ENCODE measurements at places on chromosomes 1 and 21. TPM values are rescaled to one million over a fixed set of nuclear protein-coding genes. Genes with fewer than 3 reads are reported as not detected.
A peak's percentile ranks its signal among the peaks of the same experiment; 100 is the strongest.

Gene ASCL5
- 0.29 TPM for total RNA-seq

Gene EFNA1
- 178 TPM for total RNA-seq

Gene OR2L8
- total RNA-seq, result not detected

Gene KCNK2
- total RNA-seq, result 0.26 TPM

Gene TRIM63
- total RNA-seq, result 0.46 TPM

Gene FAM72D
- total RNA-seq, result 0.43 TPM

GRCh38 chr1:109687641-109688499 is at the start of gene GSTM1:
Gene GSTM1 (plus strand): TSS chr1:109687817. CDS start chr1:109687874, 57 bp downstream.
- DNase-seq, result no peak

DNA sequence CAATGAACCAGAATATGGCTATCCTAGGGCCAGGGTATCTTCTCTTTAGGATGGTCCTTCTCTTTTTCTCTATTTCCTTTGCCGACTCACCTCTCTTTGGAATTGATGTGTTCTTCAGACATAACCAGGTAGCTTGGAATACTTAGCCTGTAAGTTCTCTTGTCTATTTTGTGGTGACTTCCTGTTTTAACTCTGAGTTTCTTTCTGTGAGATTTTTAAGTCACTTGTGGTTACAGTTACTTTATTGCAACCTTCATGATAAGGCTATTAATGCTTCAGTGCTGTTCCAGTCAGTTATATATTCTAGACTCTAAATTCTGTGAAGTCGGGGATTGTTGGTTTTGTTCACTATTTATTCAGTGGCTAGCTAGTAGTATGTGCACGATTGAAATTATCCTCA is 46.2 kb downstream of the DISP1 start:
- no peak for DNase-seq

DNA sequence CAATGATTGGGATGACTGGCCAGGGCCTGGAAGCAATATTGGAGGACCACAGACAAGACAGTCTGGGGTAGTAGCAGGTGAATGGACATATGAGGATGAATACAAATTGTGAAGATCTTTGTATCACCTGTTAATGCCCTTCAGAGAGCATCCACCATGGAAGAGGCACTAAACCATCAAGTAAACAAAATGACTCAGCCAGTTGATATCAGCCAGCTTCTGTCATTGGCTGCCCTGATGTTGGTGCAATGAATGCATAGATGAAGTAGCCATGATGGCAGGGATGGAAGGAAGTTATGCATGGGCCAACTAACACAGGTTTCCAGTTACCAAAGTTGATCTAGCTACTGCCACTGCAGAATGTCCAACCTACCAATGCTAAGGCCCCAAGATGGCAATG is 16.1 kb upstream of the ERI3 start:
- no peak for DNase-seq

DNA sequence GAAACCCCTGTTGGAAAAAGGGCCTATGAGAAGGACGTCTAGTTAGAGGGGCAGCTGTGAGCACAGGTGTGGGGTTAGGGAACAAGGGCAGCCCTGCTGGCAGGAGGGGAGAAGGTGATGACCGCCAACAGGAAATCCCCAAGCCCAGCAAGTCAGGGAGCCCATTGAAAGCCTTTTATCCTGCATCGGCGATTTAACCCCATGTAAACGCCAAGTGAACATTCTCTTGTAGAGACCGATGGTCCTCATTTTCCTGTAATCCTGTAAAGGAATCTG is 1.1 kb upstream of the BSND start:
- DNase-seq, result no peak

DNA sequence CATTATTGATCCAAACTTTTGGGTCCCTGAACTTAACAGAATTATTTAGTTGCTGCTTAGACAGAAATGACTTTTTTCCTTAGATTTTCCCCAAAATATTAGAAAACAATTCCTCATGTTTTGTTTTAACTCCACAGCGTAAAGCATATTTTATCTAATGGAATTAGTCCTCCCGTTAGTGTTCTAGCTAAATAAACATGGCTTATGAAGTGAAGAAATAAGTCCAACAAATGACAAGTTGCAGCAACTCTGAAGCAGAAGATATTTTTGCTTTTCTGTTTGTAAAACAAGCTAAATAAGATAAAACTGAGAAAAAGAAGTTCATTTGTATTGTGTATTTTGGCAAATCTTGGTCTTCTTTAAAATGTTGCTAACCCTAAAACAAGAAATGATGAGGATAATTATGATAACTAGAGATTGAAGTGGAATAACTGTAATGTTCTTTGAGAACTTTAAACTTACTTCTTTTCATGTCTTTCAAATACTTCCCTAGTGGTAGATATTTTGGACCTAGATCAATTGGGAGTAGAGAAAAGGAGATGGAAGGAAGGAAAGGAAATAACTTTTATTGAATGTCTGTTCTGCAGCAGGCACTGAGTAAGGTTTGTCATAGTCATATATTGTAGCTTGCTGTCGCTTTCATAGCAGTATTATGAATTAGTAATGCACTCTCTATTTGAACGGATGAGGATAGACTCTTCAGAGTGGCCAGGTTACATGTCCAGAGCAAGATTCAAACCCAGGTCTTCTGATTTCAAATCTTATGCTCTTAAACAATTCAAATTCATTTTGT is 12.5 kb downstream of the NFIA start:
- no peak for DNase-seq

DNA sequence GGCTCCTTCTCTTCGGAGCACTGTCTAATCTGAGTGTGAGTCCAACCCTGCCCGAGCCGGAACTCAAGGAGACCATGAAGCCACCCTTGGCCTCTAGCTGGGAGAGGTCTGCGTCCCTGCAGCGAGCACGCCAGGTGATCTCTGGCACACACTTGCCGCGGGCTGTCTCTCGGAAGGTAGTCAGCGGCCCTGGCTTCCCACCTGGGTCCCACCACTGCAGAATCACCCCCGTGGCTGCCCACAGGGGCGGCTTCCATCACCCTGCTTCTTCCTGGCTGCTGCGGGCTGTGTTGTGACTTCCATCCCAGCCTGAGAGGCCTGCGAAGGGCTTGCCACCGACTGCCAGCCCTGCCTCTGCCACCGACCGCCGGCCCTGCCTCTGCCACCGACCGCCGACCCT is 17.0 kb downstream of the FAAP20 start:
- no peak for DNase-seq

GRCh38 chr1:172373864-172374263 is 46.6 kb upstream of the C1orf105 start:
- no peak for DNase-seq

DNA sequence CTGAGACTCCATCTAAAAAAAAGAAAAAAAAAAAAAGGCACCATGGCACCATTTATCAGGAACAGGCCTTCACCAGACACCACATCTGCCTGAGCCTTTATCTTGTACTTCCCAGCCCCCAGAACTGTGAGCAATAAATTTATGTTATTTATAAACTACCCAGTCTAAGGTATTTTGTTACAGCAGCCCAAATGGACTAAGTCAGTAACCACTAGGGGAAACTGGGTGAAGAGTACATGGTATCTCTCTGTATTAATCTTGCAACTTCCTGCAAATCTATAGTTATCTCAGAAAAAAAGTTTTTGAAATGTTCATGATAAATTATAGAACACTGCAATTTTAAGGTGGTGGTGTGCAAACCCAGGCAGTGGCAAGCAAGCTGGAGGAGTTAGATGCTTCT is 114.3 kb downstream of the LAMC2 start:
- DNase-seq, result no peak

GRCh38 chr21:16279731-16280581 is 550.2 kb downstream of the USP25 start:
- no peak for DNase-seq

DNA sequence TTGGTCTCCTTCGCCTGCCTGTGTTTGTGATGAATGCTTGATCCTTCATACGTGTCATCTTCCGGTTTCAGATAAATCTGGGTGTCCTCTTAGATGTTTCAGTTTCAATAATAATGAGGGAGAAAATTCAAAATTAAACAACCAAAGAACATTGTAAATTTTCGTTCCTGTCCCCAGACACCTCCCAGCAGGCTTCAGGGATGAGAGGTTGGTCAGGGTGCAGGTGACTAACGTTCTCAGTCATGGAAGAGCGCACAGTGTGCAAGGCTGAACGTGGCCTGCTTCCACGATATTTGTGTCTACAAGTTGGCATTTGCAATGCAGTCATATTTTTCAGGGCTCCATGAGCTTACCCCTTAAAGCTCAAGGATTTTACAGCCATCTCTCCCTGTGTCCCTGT is 147.1 kb upstream of the ARHGEF16 start:
- DNase-seq, result no peak

DNA sequence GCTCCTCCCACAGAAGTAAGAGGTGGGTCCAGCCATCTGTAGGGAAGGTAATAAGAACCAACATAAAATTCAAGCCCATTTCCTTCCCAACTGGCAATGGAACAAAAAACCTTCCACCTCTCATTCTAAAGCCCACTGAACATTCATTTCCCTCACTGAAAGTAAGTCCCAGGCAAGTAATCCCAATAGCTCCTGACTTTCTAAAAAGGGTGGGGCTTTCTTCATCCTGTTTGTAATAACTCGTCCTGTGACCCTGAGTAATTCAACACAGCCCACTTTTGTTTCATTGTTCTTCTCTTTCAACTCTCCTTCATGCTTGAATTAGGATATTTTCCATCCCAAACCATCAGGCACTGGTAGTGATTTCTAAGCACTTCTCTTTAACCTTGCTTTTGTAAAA is 74.9 kb downstream of the DAB1 start:
- DNase-seq, result no peak

DNA sequence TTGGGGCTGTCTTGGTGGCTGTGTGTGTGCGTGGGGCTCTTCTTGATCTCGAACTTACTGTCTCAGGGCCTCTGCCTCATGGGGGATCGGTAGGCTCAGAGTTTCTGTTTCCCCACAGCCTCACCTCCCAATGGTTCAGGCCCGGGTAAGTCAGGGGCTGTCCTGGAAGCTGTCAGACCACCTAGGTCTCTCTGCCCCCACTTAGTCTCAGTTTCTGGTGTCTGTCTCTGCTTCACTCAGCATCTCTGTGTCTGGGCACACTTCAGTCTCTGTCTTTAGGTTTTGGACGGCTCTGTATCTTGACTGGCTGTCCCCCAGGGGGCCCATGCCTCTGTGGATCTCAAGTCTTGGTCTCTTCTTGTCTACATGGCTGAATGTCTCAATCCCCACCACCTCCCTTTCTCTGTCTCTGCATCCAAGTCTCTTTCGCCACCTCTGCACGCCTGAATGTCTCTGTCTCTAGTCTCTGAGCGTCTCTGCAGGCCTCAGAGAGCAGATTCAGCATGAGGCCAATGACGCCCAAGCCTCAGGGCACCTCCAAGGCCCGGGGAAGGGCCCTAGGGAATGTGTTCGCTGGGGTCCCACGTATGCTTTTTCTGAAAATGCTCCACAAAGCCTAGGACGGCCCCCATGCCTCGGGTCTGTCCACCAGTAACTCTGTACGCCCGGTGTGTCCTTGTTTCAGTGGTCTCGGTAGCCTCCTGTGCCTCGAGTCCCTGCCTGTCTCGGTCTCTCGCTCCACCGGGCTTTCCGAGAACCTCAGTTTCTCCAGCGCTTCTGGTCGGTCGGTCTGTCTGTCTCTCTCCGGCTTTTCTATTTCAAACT is 818 bp downstream of the FHL3 start:
- DNase-seq, result peak; percentile 64

DNA sequence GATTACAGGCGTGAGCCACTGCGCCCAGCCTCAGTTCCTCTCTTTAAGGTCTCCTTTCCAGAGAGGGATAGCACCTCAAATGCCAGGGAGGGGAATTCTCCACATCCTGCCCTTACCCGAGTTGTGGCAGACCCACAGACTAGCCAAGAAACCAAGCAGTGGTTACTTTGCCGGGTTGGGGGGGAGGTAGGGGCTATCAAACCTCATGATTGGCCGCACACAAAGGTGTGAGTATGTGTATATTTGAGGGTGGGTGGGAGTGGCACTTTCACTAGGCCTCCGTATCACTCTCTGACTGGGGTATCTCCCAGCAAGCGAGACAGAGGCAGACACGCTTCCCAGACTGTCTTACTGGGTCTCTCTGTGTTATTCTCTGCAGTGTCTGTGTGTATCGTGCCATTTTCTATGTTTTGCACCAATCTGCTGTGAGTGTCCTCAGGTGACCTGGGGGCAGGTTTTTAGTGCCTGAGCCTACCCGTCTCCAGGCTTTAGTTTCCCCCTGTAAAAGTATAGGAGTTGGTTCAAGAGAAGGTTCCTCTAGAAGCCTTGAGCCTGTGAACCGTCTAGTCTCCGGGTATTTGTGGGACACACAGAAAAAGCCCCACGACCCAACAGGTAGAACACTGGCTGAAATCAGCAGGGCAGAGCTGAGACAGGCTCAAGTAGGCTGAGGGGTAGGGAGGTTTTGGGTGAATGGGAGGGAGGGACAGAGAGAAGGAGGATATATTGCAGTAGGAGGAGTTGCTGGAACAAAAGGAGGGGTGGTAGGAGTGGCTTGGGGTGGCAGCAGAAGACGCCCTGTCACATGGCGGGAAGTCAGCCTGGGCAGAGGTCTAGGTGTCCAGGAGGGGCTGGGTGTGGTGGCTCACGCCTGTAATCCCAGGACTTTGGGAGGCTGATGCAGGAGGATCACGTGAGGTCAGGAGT is 10.3 kb downstream of the LMNA start:
- DNase-seq, result peak; percentile 80

DNA sequence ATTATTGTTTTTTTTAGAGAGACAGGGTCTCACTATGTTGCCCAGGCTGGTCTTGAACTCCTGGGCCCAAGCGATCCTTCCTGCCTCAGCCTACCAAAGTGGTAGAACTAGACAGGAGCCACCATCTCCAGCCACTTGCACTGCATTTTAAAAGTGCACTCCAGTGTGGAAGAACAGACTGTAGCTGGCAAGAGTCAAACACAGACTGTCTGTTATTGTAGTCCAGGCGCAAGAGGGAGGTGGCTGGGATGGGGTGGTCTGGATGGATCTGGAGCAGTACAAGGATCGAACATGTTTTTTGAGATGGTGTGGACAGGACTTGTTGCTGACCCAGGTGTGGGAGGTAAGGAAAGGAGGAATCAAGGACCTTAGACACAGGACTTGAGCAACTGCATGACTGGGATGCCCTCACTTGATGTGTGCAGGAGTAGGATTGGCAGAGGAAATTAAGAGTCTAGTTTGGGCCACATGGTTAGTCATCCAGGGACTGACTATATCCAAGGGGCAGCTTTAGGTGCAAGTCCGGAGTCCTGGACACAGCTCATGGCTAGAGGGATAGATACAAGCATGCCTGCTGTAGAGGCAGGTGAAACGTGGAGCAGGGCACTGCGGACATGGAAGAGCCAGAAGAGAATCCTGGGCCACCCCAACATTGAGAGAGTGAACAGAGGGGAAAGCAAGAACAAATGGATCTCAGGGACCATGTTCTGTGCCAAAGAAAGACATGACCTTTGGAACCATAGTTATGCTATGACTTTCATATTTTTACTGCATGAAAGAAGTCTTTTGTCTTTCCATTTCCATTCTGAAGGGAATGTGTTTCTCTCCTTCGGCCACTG is 42.0 kb downstream of the ELK4 start:
- DNase-seq, result no peak
